NCI-H2081 treated with DMSO at 0.1 percent for 48 hours (cell line): ENCODE measurements at places on chromosomes 1 and 21.

- DNase-seq, result no peak
These were observed 7.7 kb upstream of the HTR1D start for GRCh38 chr1:23224739-23225648.

DNA sequence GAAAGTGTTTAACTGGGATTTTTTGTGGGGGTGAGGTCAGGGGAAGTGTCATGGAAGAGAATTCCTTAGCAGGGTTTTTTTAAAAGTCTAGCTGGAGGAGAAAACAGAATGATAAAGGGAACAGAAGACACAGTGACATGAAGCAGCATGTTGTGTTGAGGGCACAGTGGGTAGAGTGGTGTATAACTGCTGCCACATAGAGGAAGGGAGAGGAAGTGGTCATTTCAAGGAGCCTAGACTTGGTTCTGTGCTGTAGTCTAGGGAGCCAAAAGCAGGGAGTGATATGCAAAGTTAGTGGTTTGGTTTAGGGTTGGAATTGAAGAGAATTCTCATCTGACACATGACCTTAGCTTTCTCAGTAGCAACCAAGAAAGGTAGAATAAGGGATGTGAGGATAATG is 10.2 kb downstream of the EEIG2 start:
- no peak for DNase-seq

GRCh38 chr1:198176179-198176578 is 19.4 kb downstream of the NEK7 start:
- DNase-seq, result no peak

DNA sequence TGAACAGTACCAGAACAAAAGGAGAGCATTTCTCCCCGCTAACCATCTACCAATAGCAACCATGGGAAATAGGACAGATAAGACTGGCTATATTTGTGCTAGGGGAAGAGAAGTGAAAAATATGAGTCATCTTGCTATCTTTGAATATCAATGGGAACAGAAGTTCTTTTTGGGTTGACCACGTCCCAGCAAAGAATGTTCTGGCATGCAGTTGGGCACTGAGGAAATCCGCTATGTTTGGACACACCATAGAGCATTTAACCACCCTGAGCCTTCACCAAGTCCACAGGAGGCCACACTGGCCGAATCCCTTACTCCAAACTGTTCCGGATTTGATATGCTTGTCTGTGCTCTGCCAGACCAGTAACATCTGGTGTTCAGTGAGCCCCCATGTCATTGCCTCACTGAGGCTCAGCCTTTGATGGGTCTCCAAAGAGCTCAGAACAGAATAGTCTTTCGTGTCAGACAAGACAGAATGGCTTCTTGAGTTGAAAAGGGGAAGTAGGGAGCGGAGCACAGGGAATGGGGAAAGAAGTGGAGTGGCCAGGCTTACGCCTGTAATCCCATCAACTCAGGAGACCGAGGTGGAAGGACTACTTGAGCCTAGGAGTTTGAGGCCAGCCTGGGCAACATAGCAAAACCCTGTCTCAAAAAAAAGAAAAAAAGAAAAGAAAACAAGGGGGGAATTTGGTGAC is 81.4 kb downstream of the SMYD2 start:
- no peak for DNase-seq

- DNase-seq, result no peak
These were observed 2.8 kb upstream of the CELA2A start for GRCh38 chr1:15453734-15454133.

DNA sequence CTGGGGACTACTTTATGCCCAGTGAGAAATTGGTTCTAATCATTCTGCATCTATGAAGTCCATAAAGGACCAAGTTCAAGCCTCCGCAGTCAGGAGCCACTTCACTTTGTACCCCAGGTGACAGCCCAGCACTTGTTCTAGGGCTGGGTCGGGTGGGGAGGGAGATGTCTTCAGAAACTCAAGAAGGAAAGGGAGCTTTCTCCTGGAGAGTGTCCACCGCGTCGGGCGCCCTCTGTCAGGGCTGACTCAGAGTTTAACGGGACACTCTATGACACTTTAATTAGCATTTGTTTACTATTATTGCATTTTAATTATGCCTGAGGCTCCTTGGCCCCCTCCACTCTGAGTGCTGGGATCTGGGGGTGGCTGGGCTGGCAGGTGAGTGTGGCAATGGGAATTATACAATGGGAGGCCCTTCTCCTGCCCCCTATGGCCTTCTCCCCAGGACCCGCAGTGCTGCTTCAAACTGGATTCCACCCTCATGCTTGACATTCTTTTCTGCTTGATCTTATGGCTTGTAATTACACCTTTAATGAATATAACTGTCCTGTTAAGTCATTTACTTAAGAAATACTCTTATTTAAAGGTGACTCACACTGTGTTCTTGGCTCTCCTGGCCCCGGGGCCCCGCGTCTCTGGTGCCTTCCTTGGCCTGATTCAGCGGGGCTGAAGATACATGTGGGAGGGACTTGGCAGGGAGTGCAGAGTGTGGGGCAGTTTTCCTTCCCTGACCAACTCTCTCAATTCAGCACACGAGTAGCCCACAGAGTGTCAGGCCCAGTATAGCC is 136.6 kb downstream of the PLXNA2 start:
- DNase-seq, result no peak

- no peak for DNase-seq
These were observed 33.2 kb upstream of the RUNX3 start for GRCh38 chr1:24963099-24963872.

- no peak for DNase-seq
These were observed 299.2 kb downstream of the PBX1 start for GRCh38 chr1:164858096-164858632.

GRCh38 chr1:153661111-153661708 is 2.7 kb downstream of the SNAPIN start:
- DNase-seq, result no peak

DNA sequence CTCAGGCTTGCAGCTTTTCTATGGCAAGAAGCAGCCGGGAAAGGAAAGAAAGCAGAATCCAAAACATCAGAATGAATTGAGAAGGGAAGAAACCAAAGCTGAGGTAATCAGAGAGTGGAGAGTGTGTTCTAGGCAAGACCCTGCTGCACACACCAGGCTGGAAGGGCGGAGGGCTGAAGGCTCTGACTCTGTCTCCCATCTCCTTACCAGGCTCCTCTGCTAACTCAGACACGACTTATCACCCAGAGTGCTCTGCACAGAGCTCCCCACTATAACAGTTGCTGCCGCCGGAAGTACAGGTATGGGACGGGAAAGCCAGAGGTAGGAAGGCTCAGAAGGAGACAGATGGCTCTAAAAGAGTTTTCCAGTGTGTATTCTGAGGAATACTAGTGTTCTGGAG is 1.2 kb downstream of the SCNM1 start:
- no peak for DNase-seq

GRCh38 chr1:66925944-66926343 is 1.2 kb downstream of the MIER1 start:
- no peak for DNase-seq

GRCh38 chr1:68307378-68307787 is 75.1 kb upstream of the WLS start:
- DNase-seq, result no peak

DNA sequence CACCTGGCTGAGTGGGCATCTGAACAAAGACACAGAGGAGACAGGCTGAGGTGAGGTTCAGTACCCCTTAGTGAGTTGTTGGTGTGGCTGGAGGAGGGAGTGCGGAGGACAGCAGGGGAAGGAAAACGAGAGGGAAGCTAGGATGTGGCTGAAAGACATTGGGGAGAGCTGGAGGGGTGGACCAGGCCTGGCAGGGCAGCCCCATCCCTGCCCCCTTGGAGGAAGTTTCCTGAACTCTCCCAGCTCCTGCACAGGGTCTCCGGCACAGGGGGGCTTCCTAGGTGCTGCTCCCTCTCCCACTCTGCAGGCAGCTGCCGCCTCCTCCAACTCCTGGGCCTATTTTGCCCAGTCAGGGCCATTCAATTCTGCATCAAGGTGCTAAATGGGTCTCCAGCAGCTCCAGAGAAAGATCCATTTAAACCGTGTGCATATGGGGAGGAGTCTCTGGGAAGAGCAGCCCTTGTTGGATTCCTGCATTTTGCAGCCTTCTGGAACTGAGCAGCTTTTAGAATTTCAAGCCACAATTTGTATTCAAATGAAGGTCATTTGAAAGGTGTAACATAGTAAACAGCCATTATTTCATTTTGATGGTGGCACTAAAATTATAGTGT is 193.9 kb downstream of the CAMTA1 start:
- no peak for DNase-seq

GRCh38 chr1:154962156-154962749 is 671 bp upstream of the PYGO2 start:
- no peak for DNase-seq

DNA sequence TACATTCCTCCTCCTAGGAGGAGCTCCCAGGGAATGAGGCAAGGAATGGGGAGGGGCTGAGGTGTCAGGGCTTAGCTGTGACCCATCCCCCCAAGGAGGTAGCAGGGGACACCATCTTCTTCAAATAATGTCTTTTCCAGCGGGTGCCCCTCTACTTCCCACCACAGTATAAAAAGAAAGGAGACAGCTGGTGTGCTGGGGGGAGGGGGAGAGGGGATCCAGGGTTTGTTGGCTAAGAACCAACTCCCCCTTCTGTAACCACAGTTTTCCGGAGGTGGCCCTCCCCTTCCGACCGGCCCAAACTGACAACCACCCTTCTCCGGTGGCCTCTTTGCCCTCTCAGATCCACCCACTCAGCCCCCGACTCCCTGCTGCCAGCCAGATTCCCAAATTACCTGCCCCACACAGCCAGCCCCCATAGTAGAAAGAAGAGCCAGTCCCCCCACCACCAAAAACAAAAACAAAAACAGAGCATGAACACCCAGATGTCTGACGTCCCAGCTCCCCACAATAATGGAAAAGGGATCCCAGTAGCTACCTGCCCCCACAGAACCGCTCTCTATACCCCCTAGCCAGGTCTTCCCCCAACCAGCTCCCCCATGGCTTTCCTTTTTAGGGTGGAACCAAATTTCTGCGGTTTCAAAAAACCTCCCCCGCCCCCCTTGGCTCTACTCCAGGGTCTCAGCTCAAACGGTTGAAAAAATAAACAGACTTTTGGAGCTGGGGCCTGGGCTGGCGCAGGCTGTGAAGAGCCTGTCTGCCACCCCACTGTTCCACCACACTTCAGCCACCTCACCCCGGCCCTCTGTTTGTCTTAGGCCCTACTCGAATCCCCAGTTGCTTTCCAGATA is 2.1 kb downstream of the ARHGEF2 start:
- peak; percentile 72 for DNase-seq

GRCh38 chr1:215542301-215542700 is 24.8 kb upstream of the KCTD3 start:
- DNase-seq, result no peak

GRCh38 chr21:29299046-29299915 is 559 bp downstream of the BACH1 start:
- no peak for DNase-seq

DNA sequence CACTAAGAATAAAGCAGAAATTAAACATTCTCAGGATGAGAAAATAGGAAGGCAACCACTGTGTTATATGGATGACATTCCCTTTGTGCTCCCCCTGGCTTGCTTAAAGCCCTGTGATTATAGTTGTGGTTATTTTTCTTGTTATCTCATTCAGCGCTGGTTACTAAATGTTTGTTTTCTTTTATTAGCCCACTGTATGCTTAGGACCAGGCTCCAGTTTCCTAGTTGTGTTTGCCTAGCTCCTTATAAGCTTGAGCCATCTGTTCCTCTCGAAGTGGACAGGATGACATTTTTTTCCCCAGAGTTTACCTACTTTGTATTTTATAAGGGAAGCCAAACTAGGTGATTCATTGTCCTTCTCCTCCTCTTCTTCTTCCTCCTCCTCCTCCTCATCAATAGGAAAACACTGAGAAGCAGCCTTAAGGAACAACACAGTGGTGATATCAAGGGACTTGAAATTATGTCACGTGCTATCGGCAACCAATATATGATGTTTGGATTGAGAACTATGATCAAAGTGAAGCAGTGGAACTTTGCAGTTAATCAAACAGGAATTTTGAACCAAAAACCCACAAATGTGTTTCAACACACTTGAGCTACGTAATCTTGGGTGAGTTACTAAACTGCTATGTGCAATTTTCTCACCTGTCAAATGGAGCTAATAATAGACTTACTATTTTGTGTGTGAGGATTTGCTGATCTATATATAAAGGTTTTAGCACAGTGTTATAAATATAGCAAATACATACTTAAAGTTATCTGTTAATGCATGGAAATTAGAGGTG is 35.1 kb upstream of the RGS7 start:
- DNase-seq, result no peak
